ENCODE measurements at places on chromosomes 7 and 10. TPM values are rescaled to one million over a fixed set of nuclear protein-coding genes. Genes with fewer than 3 reads are reported as not detected.

GRCh38 chr7:123579416-123579815 is 21.8 kb upstream of the NDUFA5 start:
- no peak overlapping the region for H3K27ac ChIP-seq
- H3K27me3 ChIP-seq: no peaks in the 10 kb centered on the region
- H3K4me3 ChIP-seq: no peak overlapping the region
- H3K36me3 ChIP-seq: no peaks in the 10 kb centered on the region
- no peak for DNase-seq
- H3K4me1 ChIP-seq: no peaks in the 10 kb centered on the region

DNA sequence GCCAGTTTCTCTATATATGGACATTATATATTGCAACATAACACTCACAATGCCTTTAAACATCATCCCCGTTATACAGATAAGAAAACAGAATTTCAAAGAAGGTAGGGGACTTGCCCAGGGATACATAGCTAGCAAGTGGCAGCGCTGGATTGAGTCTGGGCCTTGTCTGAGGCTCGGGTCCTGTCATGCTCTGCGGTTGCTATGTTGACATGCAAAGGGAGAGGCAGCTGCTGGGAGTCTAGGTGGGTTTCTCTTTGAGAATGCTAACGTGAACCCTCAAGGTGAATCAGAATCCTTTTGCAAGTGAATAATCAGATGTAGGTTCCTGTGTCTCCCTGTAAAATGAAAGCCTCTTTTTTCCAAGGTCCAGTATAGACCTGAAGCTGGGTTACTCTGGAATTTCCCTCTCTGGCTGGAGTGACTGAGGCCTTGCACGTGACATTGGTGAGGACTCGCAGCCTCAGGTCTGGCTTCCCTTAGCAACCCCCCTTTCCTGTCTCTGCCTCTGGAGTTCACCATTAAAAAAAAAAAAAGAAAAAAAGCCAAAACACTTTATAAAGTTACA is 38.9 kb downstream of the TCF7L2 start:
- DNase-seq: no peak
- no peak overlapping the region for H3K27ac ChIP-seq
- peaks cover 13% of the 10 kb centered on the region for H3K4me1 ChIP-seq
- H3K36me3 ChIP-seq: no peaks in the 10 kb centered on the region

DNA sequence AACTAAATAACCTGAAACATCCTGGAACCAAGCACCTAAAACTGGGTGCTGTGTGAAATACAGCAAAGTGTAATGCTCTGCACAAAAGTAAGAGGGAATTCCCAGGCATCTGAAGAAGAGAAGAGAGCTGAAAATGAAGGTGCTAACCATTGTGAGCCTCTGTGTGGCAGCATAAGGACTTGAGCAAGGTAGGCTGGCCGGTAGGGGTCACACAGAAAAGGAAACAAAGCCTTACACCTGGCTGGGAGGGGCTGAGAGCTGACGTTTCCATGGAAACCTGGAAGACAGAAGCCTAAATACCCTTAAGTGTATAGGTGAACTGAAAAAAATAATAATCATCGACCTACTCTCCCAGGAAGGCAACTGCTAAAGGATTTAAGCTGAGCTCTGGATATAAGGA is 48.6 kb downstream of the CUL1 start:
- DNase-seq: no peak
- H3K36me3 ChIP-seq: no peaks in the 10 kb centered on the region
- no peak overlapping the region for H3K4me3 ChIP-seq
- no peaks in the 10 kb centered on the region for H3K27me3 ChIP-seq
- H3K4me1 ChIP-seq: peaks cover 14% of the 10 kb centered on the region
- peak overlapping the region; percentile 2 for H3K27ac ChIP-seq

NUTM2B gene
- total RNA-seq: 0.74 TPM

- H3K27me3 ChIP-seq: no peaks in the 10 kb centered on the region
- H3K4me3 ChIP-seq: no peak overlapping the region
- H3K4me1 ChIP-seq: no peaks in the 10 kb centered on the region
- no peak for DNase-seq
- H3K27ac ChIP-seq: no peak overlapping the region
Observed at GRCh38 chr7:3117488-3118231, 74.0 kb upstream of the CARD11 start.

- no peaks in the 10 kb centered on the region for H3K27me3 ChIP-seq
Observed at GRCh38 chr7:112572669-112573301, 92.0 kb downstream of the LSMEM1 start.

Measured in psoas muscle (tissue), 8 donors.